ENCODE measurements at places on chromosomes 7 and 10. TPM values are rescaled to one million over a fixed set of nuclear protein-coding genes. Genes with fewer than 3 reads are reported as not detected.

DNA sequence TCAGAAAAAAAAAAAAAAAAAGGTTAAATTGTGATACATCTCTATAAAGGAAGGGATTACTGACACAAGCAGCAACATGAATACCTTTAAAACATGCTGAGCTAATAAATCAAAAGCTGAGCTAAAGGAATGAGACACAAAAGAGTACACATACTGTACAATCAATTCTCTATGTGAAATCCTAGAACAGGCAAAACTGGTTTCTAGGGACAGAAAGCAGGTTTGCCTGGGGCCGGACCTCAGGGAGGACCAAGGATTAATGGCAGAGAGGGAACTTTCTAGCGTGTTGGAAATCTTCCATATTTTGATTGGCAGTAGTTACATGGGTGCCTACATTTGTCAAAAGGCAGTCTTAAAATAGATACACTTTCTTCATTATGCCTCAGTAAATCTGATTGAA, 52.5 kb downstream of the KLRG2 start:
- H3K4me3 ChIP-seq = no peak overlapping the region
- H3K36me3 ChIP-seq = peaks cover 12% of the 10 kb centered on the region
- no peak overlapping the region for H3K27ac ChIP-seq
- peaks cover 12% of the 10 kb centered on the region for H3K4me1 ChIP-seq
- no peak for DNase-seq

DNA sequence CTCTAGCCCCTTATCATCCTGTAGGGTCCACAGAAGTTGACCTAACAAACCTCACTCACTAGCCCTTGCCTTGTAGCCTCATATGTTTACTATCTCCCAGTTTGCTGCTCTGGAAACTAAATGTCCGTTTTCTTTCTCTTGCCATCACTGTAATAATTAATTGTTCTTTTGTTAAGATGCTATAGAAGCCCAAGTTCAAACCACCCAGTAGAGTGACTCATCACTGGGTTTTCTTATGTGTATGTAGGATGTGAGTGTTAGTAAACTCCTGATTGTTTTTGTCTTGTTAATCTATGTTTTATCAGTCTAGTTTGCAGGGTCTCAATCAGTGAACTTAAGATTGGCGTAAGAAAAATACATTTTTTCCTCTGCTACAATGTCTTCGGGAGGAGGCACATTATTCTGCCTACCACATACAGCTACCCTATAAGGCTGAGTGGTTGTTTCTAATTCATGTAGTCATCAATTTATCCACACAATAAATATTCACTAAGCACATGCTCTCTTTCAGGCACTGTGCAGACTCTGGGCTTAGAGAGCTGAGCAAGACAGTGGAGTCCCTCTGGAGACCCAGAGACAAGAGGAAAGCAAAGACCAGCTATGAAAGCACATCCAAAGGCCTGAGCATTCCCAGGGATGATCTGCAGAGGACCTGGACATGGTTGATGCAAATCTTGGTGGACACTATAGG, 474.1 kb upstream of the AKR1E2 start:
- no peak overlapping the region for H3K4me3 ChIP-seq
- peak overlapping the region; percentile 75 for H3K27ac ChIP-seq
- no peak for DNase-seq

DNA sequence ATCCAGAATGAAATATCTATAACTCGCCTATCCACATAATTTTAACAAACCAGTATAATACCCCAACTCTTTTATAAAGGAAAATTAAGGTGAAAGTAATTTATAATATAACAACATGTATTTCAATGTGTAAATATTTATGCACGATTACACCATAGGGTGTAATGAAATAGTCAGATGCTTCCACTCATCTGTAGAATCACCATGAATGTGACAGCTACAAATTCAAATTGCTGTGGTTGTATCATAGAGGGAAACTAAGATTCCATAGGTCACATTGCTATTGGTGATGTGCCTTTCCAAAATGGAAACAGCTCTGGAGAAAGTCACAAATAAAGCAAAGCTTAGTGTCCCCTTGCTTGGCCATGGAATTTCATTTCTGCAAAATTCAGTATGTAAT, 95.7 kb downstream of the CPED1 start:
- no peaks in the 10 kb centered on the region for H3K4me1 ChIP-seq
- no peak overlapping the region for H3K4me3 ChIP-seq
- H3K27ac ChIP-seq = peak overlapping the region; percentile 79

DNA sequence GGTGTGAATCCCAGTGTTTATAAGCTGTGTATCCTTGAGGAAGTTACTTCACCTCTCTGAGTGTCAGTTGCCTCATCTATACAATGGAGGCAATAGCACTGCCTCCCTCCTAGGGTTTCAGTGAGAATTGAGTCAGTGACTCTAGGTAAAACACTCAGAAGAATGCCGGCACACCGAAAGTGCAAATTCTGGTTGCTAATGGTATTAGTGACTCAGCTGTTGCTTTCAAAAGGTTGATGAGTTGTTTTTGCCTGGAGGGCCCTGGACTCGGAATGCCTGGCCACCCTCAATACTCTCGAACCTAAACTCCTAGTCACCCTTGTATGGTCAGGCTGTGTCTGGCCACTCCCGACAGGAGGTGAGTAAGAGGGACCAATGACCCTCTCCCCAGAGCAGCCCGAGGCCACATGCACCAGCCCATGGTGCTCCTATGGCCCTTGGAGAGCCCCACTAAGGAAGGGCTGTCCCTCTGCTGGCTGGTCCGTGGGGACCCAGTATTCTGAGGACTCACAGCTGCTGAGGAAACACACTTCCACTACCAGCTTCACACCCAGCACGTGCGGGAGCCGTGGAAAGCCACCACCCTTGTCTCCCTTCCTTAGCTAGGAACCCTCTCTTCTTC, 60.2 kb downstream of the CALML3 start:
- H3K27me3 ChIP-seq = no peaks in the 10 kb centered on the region
- H3K36me3 ChIP-seq = no peaks in the 10 kb centered on the region
- H3K4me3 ChIP-seq = no peak overlapping the region
- H3K4me1 ChIP-seq = peaks cover 26% of the 10 kb centered on the region

DNA sequence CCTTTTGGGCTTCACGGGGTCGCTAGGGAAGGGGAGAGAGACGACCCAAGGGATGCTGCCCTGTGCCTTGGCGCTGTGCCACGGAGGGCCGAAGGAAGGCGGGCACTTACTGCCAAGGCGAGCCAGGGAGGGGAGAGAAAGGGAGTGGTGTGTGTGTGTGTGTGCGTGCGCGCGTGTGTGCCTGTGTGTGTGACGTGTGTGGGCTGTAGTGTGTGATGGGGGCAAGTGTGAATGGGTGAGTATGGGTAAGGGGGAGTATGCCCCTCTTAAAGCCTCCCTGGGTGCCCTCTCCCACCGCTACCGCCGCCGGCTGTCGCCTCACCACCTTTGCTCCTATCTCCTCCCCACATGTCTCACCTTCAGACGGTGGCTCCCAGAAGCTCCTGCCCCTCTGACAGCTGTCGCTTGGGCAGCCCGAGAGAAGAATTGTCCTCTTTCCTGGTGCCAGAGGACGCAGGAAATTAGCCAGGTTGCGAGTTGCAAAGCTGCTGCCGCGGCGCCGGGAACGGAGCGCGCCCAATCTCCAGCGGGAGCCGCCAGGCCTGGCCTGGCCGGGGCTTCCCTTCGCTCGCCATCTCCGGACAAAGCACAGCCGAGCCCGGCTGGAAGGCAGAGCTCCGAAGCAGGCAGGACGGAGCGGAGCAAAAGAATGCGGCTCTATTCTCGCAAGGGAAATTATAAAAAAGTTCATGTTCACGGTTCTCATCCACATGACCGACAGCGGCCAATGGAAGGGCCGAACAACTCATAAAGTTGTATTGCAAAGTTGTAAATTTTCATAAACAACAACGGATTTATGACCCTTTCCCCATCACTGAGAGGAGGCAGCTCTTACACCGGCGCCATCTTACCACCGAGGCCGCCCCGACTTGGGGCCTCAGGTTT, at the start of gene HOXA3:
Gene HOXA3 (minus strand): TSS at position 653 of the 885 bp plus-strand sequence. CDS start 41,943 bp downstream, outside the sequence.
- DNase-seq = peak; percentile 93
- H3K36me3 ChIP-seq = no peaks in the 10 kb centered on the region
- peaks cover 76% of the 10 kb centered on the region for H3K4me1 ChIP-seq
- no peaks in the 10 kb centered on the region for H3K27me3 ChIP-seq
- H3K27ac ChIP-seq = peak within 1 kb of the TSS; percentile 91
- H3K4me3 ChIP-seq = peak within 1 kb of the TSS; percentile 73

GRCh38 chr10:102927311-102928010, 9.4 kb downstream of the CNNM2 start:
- H3K4me3 ChIP-seq = no peak overlapping the region

- H3K27me3 ChIP-seq = no peaks in the 10 kb centered on the region
- no peak overlapping the region for H3K4me3 ChIP-seq
- H3K4me1 ChIP-seq = no peaks in the 10 kb centered on the region
- H3K36me3 ChIP-seq = no peaks in the 10 kb centered on the region
- H3K27ac ChIP-seq = no peak overlapping the region
These were observed 155.4 kb downstream of the CRPPA start for GRCh38 chr7:16265863-16266458.

DNA sequence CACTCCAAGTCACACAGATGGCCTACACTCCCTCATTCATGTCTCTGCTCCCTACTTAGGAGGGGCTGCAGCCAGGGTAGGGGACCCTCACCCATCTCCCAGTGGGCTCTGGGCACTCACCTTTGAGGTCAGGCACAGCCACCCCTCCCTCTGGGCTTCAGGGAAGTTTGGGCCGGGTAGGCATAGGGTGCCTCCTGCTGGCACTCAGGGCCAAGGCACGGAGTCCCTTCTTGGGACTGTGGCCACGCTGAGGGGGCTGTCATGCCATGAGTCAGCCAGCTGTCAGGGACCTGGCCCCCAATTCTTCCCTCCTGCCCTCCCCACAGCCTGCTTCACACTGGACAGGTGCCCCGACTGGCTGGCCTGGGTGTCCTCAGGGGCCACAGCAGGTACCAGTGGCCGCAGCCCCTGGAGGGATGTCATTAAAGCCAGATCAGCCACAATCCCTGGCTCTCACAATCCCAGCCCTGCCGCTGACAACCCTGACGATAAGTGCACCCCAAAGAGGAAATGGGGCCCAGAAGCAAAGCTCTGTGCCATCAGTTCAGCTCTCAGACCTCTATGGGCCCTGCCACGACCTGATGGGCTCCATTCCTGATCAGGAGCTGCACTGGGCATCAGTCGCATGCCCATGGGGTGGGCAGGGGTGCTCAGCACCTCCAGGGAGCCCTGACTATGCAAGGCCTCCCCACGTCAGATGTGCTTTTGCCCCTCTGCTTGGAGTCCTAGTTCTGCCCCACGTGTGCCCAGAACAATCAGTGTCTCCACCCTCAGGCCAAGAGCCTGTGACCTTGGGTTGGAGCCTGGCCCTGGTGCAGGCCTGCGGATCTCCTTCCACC, 34.1 kb upstream of the RET start:
- H3K4me3 ChIP-seq = no peak overlapping the region
- peaks cover 3% of the 10 kb centered on the region for H3K27me3 ChIP-seq
- DNase-seq = peak; percentile 47
- H3K36me3 ChIP-seq = no peaks in the 10 kb centered on the region

The HK1 gene
- 74.9 TPM for total RNA-seq

DNA sequence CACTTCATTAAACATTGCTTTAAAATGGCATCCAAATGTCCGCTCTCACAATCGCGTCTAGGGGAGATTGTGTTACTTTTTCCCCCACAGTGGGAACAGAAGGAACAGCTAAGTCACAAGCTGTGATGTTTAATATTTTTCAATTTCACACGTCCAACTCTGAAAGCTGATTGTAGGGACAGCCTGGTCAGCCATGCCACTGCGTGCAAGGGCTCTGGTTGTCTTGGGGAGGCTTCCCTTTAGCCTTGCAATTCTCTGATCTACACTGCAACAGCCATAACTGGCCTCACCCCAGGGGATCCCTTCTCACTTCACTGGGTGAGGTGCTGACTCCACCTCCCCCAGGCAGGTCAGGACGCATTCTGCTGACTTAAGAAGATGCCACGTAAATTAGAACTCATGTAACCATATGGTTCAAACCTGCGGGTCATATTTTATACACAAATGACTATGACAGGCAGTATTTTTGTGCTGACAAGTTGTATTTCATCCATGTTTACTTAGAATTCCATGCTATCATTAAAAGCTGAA, 425.2 kb upstream of the NFE2L3 start:
- H3K27ac ChIP-seq = no peak overlapping the region
- peaks cover 57% of the 10 kb centered on the region for H3K4me1 ChIP-seq
- H3K27me3 ChIP-seq = no peaks in the 10 kb centered on the region
- H3K36me3 ChIP-seq = no peaks in the 10 kb centered on the region
- no peak for DNase-seq
- no peak overlapping the region for H3K4me3 ChIP-seq

DNA sequence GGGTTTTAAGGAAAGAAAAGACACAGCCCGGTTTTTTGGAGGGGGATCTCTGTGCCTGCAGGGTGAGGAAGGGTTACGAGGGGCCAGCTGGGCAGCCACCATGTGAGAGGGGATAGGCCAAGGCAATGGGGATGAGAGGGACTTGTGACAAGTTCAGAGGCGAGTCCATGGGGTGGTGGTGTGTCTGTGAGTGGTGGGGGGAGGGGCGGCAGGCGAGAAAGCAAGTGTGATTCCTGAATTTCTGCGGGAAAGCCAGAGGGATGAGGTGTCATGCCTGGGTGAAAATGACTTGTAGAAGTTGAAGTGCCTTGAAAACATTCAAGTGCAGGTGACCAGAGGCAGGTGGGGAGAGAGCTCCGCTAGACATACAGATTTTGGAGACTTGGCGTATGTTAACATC, 61.0 kb upstream of the RNF32 start:
- H3K36me3 ChIP-seq = no peaks in the 10 kb centered on the region
- H3K4me1 ChIP-seq = no peaks in the 10 kb centered on the region
- H3K27ac ChIP-seq = no peak overlapping the region
- H3K27me3 ChIP-seq = no peaks in the 10 kb centered on the region

GRCh38 chr7:33773053-33773452, 132.3 kb upstream of the BMPER start:
- H3K27me3 ChIP-seq = no peaks in the 10 kb centered on the region
- no peak overlapping the region for H3K27ac ChIP-seq
- no peak overlapping the region for H3K4me3 ChIP-seq
- no peak for DNase-seq
- no peaks in the 10 kb centered on the region for H3K36me3 ChIP-seq
- H3K4me1 ChIP-seq = no peaks in the 10 kb centered on the region

The ANTXRL gene
- total RNA-seq = not detected

The ARHGAP21 gene
- total RNA-seq = 66.0 TPM

DNA sequence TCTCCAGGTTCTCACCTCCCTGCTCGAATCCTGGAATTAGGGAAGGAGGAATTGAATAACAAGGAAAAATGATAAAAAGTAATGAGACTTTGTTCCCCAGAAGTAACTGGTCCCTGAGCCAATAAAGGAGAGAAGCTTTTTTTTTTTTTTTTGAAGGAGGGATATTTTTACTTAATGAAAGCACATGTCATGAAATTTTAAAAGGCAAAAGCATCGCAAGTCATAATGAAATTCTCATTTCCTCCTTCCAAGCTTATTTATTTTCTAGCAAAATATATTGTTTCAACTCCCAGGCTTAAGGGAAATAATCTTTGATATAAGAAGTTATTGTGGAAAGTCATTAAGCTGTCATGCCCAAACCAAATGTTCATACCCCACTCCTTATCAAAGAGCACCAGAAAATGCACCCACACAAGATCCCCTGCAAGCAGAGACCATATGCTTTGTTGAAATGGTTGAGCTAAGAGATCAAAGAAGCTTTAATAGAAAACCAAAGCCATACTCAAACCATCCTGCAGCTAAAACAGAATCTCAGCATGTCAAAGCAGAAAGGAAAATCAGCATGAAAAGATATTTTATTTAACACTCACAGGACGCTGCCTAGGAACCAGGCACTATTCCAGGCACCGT, 16.7 kb upstream of the ABCC2 start:
- no peak overlapping the region for H3K4me3 ChIP-seq

GRCh38 chr10:2962194-2962593, 105.2 kb upstream of the PFKP start:
- no peak overlapping the region for H3K27ac ChIP-seq
- no peaks in the 10 kb centered on the region for H3K4me1 ChIP-seq
- H3K36me3 ChIP-seq = no peaks in the 10 kb centered on the region
- peaks cover 3% of the 10 kb centered on the region for H3K27me3 ChIP-seq

- DNase-seq = no peak
- H3K36me3 ChIP-seq = no peaks in the 10 kb centered on the region
- H3K27ac ChIP-seq = no peak overlapping the region
- H3K4me1 ChIP-seq = peaks cover 21% of the 10 kb centered on the region
- no peak overlapping the region for H3K4me3 ChIP-seq
These were observed 141.6 kb downstream of the SND1 start for GRCh38 chr7:127793582-127793981.

Data from sigmoid colon (tissue), 7 donors.